CD8-positive, alpha-beta memory T cell (primary cell): ENCODE measurements at places on chromosomes 6 and 20.

DNA sequence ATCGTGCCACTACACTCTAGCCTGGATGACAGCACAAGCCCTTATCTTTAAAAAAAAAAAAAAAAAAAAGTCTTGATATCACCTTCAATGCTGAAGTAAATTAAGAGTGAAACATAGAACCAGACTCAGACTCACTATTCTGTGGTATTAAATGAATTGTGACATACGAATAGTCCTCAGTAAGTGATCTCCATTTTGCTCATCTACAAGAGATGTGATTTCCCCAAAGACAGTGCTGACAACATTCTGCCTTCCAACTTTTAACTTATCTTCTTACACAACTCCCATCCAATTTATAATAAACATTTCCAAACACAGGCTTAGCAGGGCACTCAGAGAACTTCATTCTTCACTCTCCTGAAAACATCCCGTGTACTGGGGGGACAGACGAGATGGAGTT, 8.0 kb downstream of the ZBTB24 start:
- no peak for DNase-seq

- DNase-seq, result no peak
Observed at GRCh38 chr6:144190593-144190992, 40.3 kb downstream of the STX11 start.

DNA sequence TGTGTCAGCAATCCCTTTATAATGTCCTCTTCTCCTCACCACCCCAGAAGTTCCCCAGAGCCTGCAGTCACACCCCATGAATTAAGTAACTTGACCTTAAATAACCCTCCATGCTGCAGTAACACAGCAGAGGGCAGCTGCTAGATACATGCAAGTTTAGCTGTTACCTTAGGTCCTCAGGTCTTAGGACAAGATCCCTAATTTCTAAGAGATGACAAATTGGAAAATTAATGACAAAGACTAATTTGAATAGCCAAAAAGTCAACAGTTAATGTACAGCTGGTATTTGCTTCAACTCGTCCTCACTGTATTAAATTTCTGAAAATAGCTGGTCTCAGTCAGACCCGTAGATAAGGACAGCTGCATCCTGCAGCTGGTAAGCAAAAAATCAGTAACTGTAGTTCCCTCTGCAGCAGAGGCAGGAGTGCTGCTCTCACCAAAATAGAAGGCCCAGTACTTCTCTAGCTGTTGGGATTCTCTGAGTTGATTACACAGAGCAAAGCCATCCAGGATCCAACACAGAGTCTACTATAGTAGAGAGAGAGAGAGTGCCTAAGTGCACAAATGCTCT, 62.4 kb downstream of the TNFRSF21 start:
- no peak for DNase-seq

GRCh38 chr6:121335087-121336008, 1.1 kb upstream of the TBC1D32 start:
- DNase-seq, result no peak

DNA sequence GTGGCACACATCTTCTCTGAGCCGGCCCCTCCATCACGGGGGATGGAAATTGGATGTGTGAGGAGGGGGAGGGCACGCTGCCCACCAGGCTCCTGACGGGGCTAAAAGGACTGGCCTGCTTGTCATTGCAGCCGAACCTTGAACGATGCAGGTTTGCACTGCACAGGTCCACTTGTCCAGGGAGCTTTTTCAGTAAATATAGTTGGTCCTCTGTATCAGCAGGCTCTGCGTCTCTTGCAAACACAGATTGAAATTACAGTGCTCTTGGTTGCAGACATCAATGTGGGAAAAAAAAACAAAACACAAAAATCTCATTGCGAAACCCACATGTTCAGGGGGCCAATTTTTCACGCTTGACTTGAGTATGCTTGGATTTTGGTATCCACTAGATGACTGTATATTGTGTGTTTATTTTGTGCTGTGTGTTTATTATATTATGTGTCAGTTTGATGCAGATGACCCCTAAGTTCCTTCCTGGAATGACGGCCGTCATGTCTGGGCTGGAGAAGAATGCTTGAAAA, 29.2 kb downstream of the ERMARD start:
- no peak for DNase-seq

GRCh38 chr6:154814063-154814462, 80.8 kb downstream of the SCAF8 start:
- DNase-seq, result no peak

DNA sequence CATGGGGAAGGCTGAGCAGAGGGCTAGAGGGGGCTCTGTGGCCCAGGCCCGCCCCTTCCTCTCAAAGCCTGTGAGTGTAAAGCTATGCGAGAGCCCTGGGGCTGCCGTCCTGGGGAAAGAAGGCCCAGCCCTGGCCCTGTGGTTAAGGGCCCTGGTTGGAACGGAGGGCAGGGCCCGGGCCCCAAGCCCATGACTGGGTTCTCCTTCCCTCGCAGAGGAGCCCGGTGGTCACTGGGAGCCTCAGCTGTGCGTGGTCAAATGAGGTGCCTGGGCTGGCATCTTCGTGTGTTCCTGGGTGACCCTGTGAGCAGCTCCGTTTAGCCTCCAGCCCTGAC, 56.0 kb downstream of the SMOC2 start:
- no peak for DNase-seq

GRCh38 chr6:137370871-137371633, 123.1 kb downstream of the OLIG3 start:
- DNase-seq, result no peak

GRCh38 chr6:153150752-153151440, 19.8 kb upstream of the RGS17 start:
- no peak for DNase-seq

- no peak for DNase-seq
Observed at GRCh38 chr20:22005535-22005934, 300.1 kb downstream of the PAX1 start.

DNA sequence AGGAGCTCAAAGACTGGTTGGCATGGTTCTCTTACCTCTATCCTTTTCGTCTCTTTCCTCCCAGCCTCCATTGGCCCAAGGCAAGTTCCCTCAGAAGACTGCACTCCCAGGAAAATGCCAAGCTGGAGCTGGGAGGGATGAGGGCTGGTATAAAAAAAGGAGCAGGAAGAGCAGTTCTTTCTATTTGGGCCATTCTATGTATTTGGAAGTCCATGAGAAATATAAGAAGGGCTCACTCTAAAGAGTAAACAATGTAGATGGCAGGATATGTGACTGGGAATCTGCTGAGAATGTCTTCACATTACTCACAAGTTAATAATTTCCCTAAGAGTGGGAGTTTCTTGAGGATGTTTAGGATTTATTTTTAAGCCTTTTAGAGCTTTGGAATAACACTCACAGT, 36.6 kb upstream of the ADTRP start:
- no peak for DNase-seq
